CD4-positive, alpha-beta T cell treated with Interleukin-6 at 100 ng/mL for 8 hours (primary cell): ENCODE measurements at places on chromosomes 7 and 10.

GRCh38 chr7:100835903-100836811, 8.8 kb upstream of the EPHB4 start:
- no peak for DNase-seq

- no peak for DNase-seq
These were observed 228.4 kb downstream of the PLXNA4 start for GRCh38 chr7:132347858-132348257.

- peak; percentile 49 for DNase-seq
These were observed 10.8 kb downstream of the ANTXRL start for GRCh38 chr10:46297406-46298204.

- DNase-seq: no peak
These were observed 3.7 kb downstream of the ZFYVE27 start for GRCh38 chr10:97740613-97741012.

GRCh38 chr10:43952760-43953159, 304.1 kb upstream of the ZNF32 start:
- DNase-seq: no peak

GRCh38 chr7:120979765-120980499, 8.6 kb upstream of the CPED1 start:
- no peak for DNase-seq
